ENCODE measurements at places on chromosomes 3 and 15. TPM values are rescaled to one million over a fixed set of nuclear protein-coding genes. Genes with fewer than 3 reads are reported as not detected.

The ADAMTS7 gene
- 1.8 TPM for total RNA-seq

The SLC28A1 gene
- total RNA-seq = not detected

The DUOXA1 gene
- total RNA-seq = 1.3 TPM

The WNT5A gene
- 7.2 TPM for total RNA-seq

The NDUFB4 gene
- 183 TPM for total RNA-seq

The SCN11A gene
- total RNA-seq = 0.05 TPM

The YEATS2 gene
- 25.2 TPM for total RNA-seq

The KBTBD13 gene
- total RNA-seq = not detected

The FRMD5 gene
- total RNA-seq = 3.4 TPM

The LRRC3B gene
- total RNA-seq = 0.15 TPM

DNA sequence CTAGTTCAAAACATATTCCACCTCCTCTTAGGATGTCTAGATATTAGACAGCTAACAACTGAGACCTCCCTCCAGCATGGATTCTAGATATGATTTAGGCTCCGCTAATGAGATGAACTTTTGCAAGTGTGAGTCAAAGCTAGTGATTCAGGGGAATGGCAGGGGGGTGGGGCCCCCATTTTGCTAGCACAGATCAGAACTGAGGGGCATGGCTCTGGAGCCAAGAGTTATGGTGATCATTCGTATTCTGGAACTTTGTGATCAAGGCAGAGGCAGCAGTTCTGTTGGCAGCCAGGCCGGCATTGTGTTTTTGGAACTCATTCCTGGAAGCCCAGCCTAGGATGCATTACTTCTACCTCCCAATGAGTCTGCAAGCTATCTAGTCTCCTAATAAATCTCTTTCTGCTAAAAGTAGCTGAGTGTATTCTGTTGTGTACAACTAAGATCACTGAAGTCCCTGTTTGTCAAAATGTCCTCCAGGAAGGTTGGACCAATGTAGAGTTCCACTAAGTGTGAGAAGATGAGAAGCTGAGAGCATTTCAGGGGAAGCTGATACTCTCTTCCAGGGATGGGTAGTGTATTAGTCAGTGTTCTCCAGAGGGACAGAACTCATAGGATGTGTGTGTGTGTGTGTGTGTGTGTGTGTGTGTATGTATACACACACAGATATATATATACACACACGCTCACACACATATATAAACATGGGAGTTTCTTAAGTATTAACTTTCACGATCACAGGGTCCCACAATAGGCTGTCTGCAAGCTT is 312.7 kb downstream of the TLE3 start:
- H3K36me3 ChIP-seq = no peaks in the 10 kb centered on the region
- no peak for DNase-seq
- H3K4me1 ChIP-seq = no peaks in the 10 kb centered on the region
- H3K27ac ChIP-seq = no peak overlapping the region
- no peak overlapping the region for H3K4me3 ChIP-seq

DNA sequence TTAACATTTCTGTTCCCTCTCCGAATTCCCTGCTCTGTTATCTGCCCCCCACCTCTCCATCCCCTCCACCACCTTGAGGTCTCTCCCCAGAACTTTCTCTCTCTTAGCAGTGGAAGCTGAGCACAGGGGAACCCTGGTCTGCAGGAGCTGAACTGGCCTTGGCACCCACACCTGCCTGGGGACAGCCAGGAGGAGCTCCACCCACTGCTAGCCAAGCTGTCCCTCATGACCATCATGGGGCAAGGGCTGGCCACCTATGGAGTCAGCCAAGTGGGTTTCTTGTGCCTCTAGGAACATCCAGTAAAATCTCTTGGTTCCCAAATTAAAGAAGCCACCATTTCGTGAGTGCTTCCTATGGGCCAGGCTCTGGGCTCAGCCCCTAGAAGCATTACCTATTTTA is 276.4 kb upstream of the TLE3 start:
- no peaks in the 10 kb centered on the region for H3K36me3 ChIP-seq
- H3K4me1 ChIP-seq = no peaks in the 10 kb centered on the region
- no peaks in the 10 kb centered on the region for H3K27me3 ChIP-seq
- no peak for DNase-seq
- no peak overlapping the region for H3K27ac ChIP-seq

GRCh38 chr3:178826435-178827123 is 245.0 kb downstream of the ZMAT3 start:
- H3K27ac ChIP-seq = no peak overlapping the region
- H3K4me3 ChIP-seq = no peak overlapping the region
- no peaks in the 10 kb centered on the region for H3K36me3 ChIP-seq
- no peaks in the 10 kb centered on the region for H3K27me3 ChIP-seq
- H3K4me1 ChIP-seq = no peaks in the 10 kb centered on the region
- no peak for DNase-seq

DNA sequence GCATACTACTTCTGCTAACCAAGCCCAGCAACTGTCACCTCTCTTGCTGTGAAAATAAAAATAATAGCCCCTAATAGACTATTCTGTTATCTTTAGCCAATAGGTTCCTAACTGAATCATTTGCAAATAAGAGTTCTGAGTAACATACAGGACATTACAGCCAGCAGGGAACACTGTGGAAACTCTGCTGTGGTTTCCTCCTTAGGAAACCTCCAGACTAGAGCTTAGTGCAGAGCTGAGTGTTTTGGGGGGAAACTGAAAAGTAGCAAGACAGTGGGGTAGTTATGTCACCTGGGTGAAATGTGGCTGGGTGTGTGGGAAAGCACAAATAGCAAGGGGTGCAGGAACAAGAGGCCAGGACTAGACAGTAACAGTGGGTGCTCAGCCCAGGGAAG is 32.4 kb downstream of the DZIP1L start:
- no peaks in the 10 kb centered on the region for H3K36me3 ChIP-seq
- no peak for DNase-seq
- no peak overlapping the region for H3K27ac ChIP-seq
- no peaks in the 10 kb centered on the region for H3K27me3 ChIP-seq
- H3K4me1 ChIP-seq = no peaks in the 10 kb centered on the region

DNA sequence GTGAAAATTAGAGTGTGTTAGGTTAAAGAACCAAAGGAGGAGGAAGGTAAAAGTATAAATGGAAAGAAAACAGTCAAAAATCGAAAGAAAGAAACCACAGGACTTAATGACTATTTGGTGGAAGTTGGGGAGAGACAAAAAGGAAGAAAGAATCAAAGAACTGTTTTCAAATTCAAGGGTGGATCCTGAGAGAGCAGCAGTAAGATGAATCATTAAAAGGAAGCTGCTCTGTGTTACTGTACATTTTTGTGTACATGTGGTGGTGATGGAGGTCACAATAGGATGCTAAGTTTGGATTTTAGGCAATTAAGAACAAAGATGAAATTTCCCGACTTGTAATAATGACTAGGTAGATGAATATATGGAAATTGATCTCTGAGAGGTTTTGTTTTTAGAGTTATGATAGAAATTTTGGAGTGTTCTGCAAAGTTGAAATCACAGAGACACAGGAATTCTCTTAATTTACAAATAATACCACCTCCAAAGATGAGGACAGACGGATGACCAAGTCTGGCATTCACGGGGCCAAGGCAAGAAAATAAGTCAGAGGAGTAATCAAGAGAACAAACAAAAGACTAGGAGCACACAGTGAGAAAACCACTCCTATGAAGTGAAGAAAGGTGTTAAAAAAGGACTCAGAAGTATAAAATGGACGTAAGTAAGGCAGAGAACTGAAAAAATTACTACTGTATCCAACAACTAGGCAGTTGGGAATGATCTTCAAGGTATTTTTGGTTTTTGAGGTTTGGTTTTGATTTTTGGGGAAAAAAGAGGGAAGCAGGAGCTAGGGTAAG is 7.1 kb downstream of the DHX36 start:
- no peak overlapping the region for H3K27ac ChIP-seq
- no peaks in the 10 kb centered on the region for H3K27me3 ChIP-seq
- H3K4me3 ChIP-seq = no peak overlapping the region
- peaks cover 5% of the 10 kb centered on the region for H3K36me3 ChIP-seq

- H3K27me3 ChIP-seq = no peaks in the 10 kb centered on the region
- no peak overlapping the region for H3K4me3 ChIP-seq
- no peak overlapping the region for H3K27ac ChIP-seq
- H3K4me1 ChIP-seq = no peaks in the 10 kb centered on the region
Measured at GRCh38 chr3:46272028-46272451, 29.8 kb downstream of the CCR3 start.

DNA sequence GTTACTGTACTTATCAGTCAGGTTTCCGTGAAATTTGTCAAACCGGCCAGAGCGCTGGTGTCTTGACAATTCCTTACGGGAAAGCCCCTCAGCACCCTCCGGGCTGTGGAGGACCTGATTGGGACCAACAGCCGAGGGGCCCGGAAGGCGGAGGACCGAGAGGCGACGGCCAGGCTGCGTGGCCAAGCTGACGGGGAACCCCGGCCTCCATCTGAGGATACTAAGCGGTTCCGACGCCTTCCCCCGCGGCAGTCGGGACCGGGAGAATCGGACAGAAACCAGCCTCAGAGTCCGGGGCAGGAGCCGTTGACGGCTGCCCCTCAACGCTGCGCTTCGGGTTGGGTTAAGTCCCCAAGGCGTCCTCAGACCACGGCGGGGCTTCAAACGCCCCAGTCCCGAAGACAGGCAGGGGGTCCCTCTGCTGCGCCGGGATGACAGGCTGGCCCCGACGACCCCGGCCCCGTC is 499 bp downstream of the ALDH1A2 start:
- no peaks in the 10 kb centered on the region for H3K36me3 ChIP-seq
- peaks cover 4% of the 10 kb centered on the region for H3K4me1 ChIP-seq
- peaks cover 50% of the 10 kb centered on the region for H3K27me3 ChIP-seq
- DNase-seq = peak; percentile 20
- peak overlapping the region; percentile 51 for H3K4me3 ChIP-seq
- H3K27ac ChIP-seq = no peak overlapping the region

- no peaks in the 10 kb centered on the region for H3K4me1 ChIP-seq
- no peak for DNase-seq
- H3K27ac ChIP-seq = no peak overlapping the region
- H3K36me3 ChIP-seq = no peaks in the 10 kb centered on the region
- no peak overlapping the region for H3K4me3 ChIP-seq
- no peaks in the 10 kb centered on the region for H3K27me3 ChIP-seq
Measured at GRCh38 chr3:31721676-31722075, 189.0 kb downstream of the STT3B start.

DNA sequence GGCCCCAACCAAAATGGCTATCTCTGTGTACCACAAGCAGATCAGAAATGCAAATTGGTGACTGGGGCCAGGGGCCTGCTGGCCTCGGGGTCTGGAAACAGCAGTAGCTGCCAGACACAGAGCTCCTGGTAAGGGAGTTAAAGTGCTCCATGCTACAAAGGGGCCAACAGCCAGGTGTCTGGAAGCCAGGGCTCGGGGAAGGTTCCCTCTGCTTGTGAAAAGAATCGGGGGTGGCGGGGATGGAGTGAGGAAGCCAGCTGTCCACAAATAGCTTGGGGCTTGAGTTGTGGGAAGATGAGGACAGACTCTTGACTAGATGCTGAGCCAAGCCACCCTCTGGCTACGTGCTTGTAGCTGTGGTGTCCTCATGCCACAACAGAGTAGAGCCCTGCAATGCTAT is 39.3 kb downstream of the CHRD start:
- no peaks in the 10 kb centered on the region for H3K36me3 ChIP-seq
- H3K27ac ChIP-seq = no peak overlapping the region
- H3K4me1 ChIP-seq = no peaks in the 10 kb centered on the region
- DNase-seq = no peak

GRCh38 chr3:128452120-128452519 is 14.6 kb downstream of the DNAJB8 start:
- no peak overlapping the region for H3K27ac ChIP-seq
- no peak overlapping the region for H3K4me3 ChIP-seq

- no peak overlapping the region for H3K4me3 ChIP-seq
- H3K4me1 ChIP-seq = no peaks in the 10 kb centered on the region
- DNase-seq = peak; percentile 22
- no peaks in the 10 kb centered on the region for H3K27me3 ChIP-seq
- no peak overlapping the region for H3K27ac ChIP-seq
- no peaks in the 10 kb centered on the region for H3K36me3 ChIP-seq
Measured at GRCh38 chr3:137264071-137264820, 306.5 kb downstream of the IL20RB start.

All from colonic mucosa (tissue), 4 donors.